ENCODE measurements at places on chromosomes 7 and 10. TPM values are rescaled to one million over a fixed set of nuclear protein-coding genes. Genes with fewer than 3 reads are reported as not detected.

The NUTM2B gene
- 0.92 TPM for total RNA-seq

The PLPP4 gene
- not detected for total RNA-seq

The GPR37 gene
- not detected for total RNA-seq

The APBB1IP gene
- total RNA-seq, result 55.9 TPM

The HOXA10 gene
- not detected for total RNA-seq

The VIPR2 gene
- 0.08 TPM for total RNA-seq

The SPAM1 gene
- total RNA-seq, result not detected

The NXPH1 gene
- total RNA-seq, result not detected

The NPFFR1 gene
- not detected for total RNA-seq

The ACTL6B gene
- not detected for total RNA-seq

The IL6 gene
- 1.1 TPM for total RNA-seq

The AOC1 gene
- total RNA-seq, result not detected

The PNLIP gene
- total RNA-seq, result not detected

The CPED1 gene
- 0.04 TPM for total RNA-seq

The SP4 gene
- total RNA-seq, result 20.8 TPM

The ADAM22 gene
- total RNA-seq, result 6.0 TPM

The KLLN gene
- total RNA-seq, result 1.0 TPM

The ZPBP gene
- total RNA-seq, result 0.42 TPM

The SPDYE6 gene
- total RNA-seq, result not detected
